ENCODE measurements at places on chromosomes 13 and 19.

- no peak for DNase-seq
Observed at GRCh38 chr19:18861235-18861634, 29.5 kb downstream of the UPF1 start.

- DNase-seq: no peak
Observed at GRCh38 chr13:99702687-99703319, 201.5 kb downstream of the TM9SF2 start.

- no peak for DNase-seq
Observed at GRCh38 chr19:1754636-1755466, 1.5 kb downstream of the ONECUT3 start.

- DNase-seq: no peak
Observed at GRCh38 chr13:110014719-110015118, 228.3 kb upstream of the IRS2 start.

- no peak for DNase-seq
Observed at GRCh38 chr13:114102131-114102520, 30.3 kb downstream of the RASA3 start.

DNA sequence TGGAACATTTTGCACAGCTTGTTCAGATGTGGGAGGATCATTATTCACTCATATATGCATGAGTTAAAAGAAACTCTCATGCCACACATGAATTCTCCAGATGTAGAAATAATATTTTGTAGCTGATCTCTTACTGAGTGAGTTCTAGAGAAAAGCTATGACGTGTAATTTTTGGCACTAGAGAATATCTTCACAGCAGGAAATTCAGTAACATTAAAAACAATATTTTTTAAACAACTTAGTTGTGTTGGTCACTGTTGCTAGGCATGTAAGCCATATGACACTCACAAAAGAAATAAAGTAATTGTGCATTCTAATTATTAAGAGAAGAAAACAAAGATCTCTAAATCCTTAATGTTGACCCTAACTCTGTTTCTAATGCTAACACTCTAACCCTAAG is 371.4 kb upstream of the SLC10A2 start:
- DNase-seq: no peak

- DNase-seq: no peak
Observed at GRCh38 chr13:36673352-36673751, 468 bp upstream of the SERTM1 start.

- no peak for DNase-seq
Observed at GRCh38 chr19:51075998-51076397, 6.7 kb downstream of the KLK14 start.

DNA sequence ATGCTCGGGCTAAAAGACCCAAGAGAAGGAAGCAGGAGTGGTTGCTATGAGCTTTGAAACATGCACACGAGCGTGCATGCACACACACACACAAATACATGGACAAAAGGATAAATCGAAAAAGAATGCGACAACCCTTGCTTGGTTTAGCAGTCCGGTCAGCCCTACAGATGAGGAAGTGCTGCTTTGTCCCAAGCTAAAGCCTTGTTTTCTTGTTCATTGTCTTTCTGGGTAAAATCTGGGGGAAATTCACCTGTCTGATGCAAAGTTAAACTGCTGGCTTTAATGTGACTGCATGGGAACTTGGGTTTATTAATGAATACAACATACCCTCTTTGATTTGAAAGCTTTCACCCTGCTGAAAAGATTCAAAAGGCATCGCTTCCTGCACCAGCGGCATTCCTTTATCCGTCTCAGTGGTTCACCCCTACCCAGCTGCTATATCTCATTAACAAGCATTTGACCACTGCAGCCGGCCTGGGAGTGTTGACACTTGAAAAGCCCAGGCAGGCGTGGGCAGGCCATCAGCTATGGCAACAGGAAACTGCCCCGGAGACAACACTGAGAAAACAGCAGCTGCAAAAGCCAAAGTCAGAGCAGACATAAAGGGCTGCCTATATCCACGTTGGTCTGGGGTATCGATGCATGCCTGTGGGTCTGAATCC is 301.7 kb downstream of the NDFIP2 start:
- DNase-seq: no peak

DNA sequence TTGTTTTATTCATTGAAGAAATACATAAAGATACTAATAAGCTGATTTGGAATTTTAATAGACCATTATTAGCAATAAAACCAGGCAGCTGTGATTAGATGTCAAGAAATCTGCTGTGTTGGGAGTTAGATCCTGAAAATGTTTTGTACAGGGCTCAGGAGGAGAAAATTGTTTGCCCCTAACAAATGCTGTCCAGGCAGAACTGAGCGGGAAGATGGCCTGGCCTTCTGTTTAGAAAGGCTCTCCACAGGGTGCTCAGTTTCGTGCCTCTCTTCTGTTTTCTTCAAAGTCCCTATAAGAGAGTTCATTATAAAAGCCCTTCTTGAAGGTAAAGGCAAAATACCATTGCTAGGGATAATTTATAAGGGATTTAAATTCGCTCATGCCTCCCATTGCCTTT is 64.1 kb downstream of the ERCC5 start:
- no peak for DNase-seq

DNA sequence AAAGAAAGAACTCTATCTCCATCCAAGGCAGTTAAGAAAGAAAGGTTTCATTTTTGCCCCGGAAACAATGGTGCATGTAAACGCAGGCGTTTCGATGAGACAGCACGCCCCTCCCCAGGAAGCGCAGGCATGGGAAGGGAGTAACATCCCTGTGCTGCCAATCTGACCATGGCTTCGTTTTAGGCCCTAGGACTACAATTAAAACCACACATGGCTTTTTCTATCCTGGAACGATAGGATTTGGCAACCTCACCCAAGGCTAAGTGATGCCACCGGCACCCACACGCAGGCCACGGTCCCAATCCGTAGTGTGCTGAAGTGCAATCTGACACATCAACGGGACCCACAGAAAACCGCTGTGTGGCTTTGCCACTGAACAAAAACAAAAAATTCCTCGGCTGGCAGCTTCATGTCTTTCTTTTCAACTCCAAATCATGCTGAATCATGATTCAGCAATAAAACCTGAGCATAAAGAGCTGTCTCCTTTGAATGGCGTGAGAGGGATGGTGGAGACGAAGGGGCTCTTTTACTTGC is 24.2 kb downstream of the RANBP3 start:
- no peak for DNase-seq

DNA sequence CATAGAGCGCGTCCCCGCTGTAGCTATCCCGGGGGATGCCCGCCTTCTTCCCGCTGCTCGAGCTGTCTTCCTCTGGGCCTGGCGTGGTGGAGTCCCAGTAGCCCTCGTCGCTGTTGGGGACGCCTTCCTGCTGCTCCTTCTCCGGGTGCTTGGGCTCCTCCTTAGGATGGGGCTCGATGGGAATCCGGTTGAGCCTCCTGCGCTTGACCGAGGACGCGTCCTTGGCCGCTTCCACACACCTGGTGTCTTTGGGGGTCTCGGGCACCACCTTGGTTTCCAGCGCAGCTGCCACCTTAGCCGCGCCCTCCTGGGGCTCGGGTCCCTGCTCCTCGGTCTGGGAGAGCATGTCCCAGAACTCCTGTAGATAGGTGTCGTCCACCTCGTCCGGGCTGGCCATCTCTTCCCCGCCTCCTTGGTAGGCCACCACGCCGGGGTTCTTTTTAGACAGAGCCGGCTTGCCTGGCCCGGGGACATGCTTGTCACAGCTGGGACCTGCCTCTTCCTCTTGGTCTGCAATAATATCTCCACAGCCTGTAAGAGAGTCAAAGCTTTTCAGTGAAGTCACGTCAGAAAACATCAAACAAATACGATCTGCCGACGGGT is 2.0 kb downstream of the AMER2 start:
- no peak for DNase-seq

DNA sequence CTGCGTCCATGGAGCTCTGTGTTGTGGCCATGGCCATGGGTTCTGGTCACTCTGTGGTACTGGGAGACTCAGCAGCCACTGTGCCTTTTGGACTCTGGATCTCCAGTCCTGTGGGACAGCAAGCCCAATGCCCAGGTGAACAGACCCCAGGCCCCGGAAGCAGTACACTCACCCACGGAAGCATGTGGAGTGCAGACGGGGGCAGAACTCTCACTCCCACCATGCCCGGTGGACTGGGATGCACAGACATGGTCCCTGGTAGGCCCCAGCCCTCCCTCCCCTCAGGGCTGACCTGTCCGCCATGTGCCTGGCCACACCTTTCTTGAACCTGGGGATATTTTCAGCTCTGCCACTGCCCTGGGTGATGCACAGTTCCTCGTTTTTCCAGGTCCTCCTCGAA is 163.3 kb downstream of the URI1 start:
- no peak for DNase-seq

GRCh38 chr19:18800636-18801035 is 9.5 kb upstream of the COMP start:
- DNase-seq: no peak

DNA sequence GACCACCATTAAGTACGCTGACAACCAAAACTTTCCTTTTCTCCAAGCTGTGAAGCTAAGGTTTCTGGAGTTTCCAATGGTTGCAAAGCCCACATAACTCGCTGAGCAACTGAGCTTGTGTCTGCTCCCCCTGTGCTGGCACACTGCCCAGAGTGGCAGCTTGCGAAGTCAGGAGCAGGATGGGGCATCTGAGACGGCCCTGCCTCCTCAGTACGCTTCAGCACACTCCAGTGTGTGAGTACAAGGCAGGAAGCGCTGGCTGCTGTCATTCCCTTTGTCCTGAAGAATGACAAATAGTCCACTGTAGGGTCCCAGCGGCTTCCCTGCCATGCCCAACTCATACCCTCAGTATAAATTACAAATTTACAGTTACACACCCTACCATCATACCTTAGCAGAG is 51.5 kb downstream of the SKA3 start:
- no peak for DNase-seq

DNA sequence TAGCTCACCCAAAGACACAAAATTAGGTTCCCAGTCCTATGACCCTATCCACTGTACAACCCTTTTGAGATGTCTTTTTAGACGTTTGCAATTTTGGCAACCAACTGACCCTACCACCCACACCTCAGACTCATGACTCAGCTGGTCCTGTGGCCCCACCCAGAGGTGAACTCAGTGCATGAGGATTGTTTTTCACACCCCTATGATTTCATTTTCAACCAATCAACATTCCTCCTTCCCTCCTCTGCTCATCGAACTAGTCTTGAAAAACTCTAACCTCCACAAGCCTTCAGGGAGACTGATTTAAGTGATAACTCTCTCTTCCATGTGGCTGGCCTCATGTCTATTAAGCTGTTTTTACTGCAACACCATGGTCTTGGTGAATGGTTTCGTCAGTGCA is 350.7 kb downstream of the UQCRFS1 start:
- DNase-seq: no peak

DNA sequence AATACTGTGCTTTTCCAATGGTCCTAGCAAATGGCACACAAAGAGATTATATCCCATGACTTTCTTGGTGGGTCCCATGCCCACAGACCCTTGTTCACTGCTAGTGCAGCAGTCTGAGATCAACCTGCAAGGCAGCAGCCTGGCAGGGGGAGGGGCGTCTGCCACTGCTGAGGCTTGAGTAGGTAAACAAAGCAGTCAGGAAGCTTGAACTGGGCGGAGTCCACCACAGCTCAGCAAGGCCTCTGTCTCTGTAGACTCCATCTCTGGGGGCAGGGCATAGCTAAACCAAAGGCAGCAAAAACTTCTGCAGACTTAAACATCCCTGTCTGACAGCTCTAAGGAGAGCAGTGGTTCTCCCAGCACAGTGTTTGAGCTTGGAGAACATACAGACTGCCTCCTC is 82.9 kb downstream of the ZNF737 start:
- no peak for DNase-seq

DNA sequence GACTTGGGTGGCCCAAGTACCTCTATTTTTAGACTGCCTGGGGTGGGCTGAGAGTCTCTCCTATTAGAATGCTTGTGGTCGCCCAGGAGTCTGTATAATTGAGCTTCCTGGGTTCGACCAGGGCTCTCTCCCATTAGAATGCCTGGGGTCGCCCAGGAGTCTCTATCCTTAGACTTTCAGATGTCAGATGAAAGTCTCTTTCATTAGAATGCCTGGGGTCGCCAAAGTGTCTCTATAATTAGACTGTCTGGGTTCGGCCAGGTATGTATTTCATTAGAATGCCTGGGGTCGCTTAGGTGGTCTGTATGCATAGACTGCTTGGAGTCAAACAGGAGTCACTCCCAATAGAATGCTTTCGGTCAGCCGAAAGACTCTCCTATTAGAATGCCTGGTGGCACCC is 1471.7 kb downstream of the UQCRFS1 start:
- no peak for DNase-seq

DNA sequence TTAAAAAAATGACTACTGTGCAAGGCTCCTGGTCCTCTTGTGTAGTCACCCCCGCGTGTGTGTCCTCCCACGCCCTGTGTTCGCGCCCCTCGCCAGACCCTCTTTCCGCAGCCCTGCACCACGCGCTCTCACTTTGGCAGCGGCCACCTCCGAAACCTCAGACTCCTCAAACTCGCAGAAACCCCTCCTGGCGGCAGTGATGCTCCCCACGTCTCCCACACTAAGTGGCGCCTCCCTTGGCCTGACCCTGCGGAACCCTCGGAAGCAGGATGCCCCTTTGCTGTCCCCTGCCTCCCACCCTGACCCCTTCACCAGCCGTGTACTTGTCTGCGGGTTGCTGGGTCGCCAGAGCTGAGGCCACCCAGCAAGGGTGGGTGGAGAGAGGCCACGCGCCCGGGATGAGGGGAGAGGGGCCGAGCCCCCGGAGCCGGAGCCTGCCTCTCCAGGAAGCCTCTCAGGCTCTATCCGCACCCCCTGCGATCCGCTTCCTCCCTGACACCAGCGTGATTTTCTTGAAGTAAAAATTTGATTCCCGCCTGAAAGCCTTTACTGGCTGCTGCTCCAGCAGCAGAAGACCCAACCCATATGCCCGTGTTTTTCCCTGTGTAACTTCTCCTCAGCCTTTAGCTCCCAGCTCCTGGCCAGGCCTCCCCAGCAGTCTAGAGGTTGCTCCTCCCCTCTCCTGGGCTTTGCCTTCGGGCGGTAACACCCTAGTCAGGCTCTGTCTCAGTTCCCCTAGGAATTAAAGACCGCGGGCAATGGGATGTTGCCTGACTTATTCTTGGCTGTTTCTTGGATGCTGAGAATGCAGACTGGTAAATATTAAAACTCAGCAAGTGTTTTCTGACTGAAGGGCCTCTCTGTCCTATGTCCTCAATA is 55.2 kb downstream of the MIPEP start:
- DNase-seq: no peak

DNA sequence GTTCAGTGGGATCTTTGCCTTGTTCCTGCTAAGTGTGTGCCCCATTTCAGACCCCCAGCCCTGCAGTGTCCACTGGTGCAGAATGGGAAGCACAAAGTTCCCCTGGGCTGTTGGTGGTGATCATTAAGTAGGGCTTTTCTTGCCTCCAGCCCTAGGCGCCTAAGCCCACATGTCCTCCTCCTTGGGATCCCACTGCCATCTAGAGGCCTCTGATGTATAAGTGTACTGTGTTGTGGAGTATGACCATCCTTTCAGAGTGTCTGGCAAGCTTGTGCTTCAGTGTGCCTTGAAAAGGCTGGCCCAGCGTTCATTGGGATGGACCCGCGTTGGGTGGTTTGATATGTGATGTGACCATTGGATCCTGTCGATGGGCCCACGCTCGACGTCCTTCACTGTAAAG is 71.2 kb downstream of the WASF3 start:
- no peak for DNase-seq

DNA sequence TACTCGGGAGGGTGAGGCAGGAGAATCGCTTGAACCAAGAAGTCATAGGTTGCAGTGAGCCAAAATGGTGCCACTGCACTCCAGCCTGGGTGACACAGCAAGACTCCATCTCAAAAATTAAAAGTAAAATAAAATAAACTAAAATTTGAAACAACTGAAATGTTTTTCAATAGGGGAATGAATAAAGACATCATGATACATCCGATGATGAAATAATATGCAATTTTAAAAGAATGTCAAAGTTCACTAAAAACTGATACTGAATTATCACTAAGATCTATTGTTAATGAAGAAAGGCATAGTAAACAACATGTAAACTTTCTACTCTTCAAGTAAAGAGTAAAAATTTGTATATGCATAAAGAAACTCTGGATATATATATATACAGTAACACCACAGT is 8.5 kb downstream of the CARD8 start:
- DNase-seq: no peak

Data from BJ (cell line).